Activated naive CD4-positive, alpha-beta T cell treated with Interleukin-2 at 50 U/mL for 16 hours (primary cell): ENCODE measurements at places on chromosomes 1 and 21.

DNA sequence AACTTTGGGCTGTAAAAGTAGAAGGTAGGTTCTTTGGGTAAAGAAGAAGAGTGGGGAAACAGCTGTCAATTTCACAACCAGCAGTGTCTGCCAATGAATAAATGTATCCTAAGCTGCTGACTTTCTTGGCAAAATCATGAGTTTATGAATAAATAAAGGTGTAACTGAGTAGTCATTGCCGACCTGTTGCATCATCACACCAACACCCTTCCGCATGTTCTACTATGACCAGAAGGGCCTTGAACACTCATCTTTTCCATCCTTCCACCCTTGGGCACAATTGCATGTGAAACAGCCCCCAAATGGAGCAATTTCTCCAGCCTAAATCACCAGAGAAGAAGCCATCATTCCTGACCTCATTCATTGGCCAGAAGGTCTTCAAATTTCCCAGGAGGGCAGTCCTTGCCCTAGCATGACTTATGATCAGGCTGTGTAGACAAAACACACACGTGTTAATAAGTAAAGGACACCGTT, 31.2 kb upstream of the QSOX1 start:
- no peak for DNase-seq

DNA sequence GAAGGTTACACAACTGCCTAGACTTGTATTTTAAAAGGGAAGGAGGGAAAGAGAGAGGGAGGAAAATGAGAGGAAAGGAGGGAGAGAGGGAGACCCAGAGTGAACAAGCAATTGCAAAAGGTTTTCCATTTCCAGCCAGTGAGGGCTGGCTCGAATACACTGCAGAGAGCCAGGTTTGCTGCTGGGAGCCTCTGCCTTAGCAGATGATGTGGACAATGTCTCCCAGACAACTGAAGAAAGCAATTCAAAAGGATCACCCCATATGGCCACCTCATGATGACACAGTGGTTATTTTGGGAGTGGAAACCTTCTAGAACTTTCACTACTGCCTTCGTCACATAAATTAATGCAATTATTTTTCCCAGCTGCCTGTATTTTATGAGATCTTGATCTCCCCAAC, 86.4 kb downstream of the BCAR3 start:
- no peak for DNase-seq

- DNase-seq, result peak; percentile 59
These were observed 31.2 kb downstream of the CDCP2 start for GRCh38 chr1:54121482-54122134.

- DNase-seq, result no peak
These were observed 19.8 kb downstream of the ESPN start for GRCh38 chr1:6444377-6444776.

GRCh38 chr1:220787069-220787619, 431 bp downstream of the MTARC1 start:
- DNase-seq, result no peak
